ENCODE measurements at places on chromosomes 5 and 9. TPM values are rescaled to one million over a fixed set of nuclear protein-coding genes. Genes with fewer than 3 reads are reported as not detected.

DNA sequence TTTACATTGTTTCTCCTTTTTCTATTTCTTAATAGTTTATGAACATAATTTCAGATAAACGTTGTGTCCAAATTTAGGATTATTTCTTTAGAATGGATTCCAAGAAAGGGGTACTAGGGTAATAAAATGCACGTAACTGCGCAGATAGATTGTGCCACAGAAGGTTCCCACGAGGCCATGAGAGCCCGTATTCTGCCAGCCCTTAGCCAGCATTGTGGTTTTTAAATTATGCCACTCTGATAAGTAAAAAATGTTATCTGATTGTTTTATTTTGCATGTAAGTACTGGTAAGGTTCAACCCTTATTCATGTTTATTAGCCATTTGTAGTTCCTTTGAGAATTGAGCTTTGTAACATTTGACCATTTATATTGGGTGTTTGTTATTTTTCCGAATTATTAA is 88.7 kb downstream of the PRKACG start:
- no peak overlapping the region for H3K4me3 ChIP-seq
- H3K27ac ChIP-seq = no peak overlapping the region
- DNase-seq = no peak
- H3K36me3 ChIP-seq = no peaks in the 10 kb centered on the region

- no peaks in the 10 kb centered on the region for H3K27me3 ChIP-seq
- H3K36me3 ChIP-seq = no peaks in the 10 kb centered on the region
- H3K4me1 ChIP-seq = peaks cover 13% of the 10 kb centered on the region
Measured at GRCh38 chr5:132656774-132657355, 1.1 kb upstream of the IL13 start.

DNA sequence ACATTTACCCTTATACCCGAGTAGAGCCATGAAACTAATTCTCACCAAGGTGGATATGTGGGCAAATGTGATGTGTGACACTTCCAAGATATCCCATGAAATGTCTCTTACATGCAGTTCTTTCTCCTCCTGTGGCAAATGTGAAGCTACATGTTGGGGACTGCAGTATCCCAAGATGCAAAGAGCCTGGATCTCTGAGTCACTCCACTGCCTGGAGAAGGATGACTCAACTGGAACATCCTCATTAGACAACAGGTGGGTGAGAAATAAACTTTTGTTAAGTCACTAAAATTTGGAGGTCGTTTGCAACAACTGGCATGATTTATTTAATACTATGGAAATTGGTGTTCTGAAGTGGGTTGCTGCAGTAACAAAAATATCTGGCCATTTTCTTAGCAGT is 36.5 kb upstream of the TENT4A start:
- no peak for DNase-seq
- H3K27me3 ChIP-seq = no peaks in the 10 kb centered on the region
- no peaks in the 10 kb centered on the region for H3K36me3 ChIP-seq
- H3K27ac ChIP-seq = no peak overlapping the region

GRCh38 chr9:36011379-36011778 is 25.3 kb upstream of the RECK start:
- no peaks in the 10 kb centered on the region for H3K36me3 ChIP-seq
- no peaks in the 10 kb centered on the region for H3K4me1 ChIP-seq
- no peak overlapping the region for H3K4me3 ChIP-seq
- no peak for DNase-seq
- no peaks in the 10 kb centered on the region for H3K27me3 ChIP-seq
- H3K27ac ChIP-seq = no peak overlapping the region

- no peaks in the 10 kb centered on the region for H3K4me1 ChIP-seq
- H3K27me3 ChIP-seq = no peaks in the 10 kb centered on the region
- DNase-seq = no peak
- no peaks in the 10 kb centered on the region for H3K36me3 ChIP-seq
Measured at GRCh38 chr9:124137009-124137943, 120.5 kb upstream of the NEK6 start.

GRCh38 chr9:132820169-132820944 is 57.7 kb downstream of the AK8 start:
- DNase-seq = no peak
- no peak overlapping the region for H3K4me3 ChIP-seq
- H3K27me3 ChIP-seq = no peaks in the 10 kb centered on the region
- no peaks in the 10 kb centered on the region for H3K36me3 ChIP-seq

- no peaks in the 10 kb centered on the region for H3K4me1 ChIP-seq
- H3K4me3 ChIP-seq = no peak overlapping the region
- H3K27me3 ChIP-seq = no peaks in the 10 kb centered on the region
- H3K36me3 ChIP-seq = no peaks in the 10 kb centered on the region
Measured at GRCh38 chr9:100030548-100030947, 68.3 kb downstream of the ERP44 start.

DNA sequence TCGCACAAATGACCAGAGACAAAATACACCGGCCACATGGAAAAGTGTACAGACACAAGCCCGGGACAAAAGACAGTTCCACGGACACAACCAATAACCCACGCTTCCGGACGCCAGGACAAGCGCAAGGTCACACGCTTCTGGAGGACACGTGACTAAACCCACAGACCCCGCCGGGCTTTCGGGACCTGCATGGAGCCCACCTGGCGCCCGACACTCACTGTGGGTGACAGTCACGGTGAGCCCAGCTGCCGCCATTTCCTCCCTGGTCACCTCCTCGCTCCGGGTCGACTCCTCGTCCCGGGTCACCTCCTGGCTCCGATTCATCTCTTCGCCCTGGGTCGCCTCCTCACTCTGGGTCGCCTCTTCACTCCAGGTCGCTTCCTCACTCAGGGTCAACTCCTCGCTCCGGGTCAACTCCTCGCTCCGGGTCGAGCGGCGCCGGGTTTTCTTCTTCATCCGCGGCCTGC is 470 bp downstream of the BAG1 start:
- no peaks in the 10 kb centered on the region for H3K27me3 ChIP-seq
- H3K36me3 ChIP-seq = no peaks in the 10 kb centered on the region
- peak overlapping the region; percentile 81 for H3K4me3 ChIP-seq
- H3K4me1 ChIP-seq = peaks cover 22% of the 10 kb centered on the region

DNA sequence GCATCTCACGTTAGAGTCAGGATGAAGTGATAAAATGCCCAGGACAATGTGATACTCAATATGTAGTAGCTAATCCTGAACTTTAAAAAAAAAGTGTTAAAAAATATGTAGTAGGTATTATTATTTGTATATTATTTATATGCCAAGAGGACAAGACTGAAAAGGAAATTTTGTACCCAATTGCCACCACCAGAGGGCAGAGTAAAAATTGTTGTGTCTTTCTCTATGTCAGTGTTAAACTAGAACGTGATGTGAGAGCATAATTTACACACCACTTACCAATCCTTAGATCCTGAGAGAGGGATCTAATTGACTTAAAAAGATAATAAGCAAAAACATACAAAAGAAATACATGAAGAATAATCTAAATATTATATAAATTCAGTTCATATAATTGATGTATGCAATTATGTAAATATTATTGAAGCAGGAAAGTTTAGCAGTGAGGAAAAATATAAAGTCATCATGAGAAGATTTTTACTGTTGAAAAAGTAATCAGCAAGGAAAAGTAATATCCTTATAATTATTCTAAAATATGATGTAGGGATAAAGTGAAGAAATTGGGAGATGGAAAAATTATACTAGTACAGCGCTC is 288.9 kb downstream of the RAB3C start:
- no peak for DNase-seq
- no peaks in the 10 kb centered on the region for H3K36me3 ChIP-seq
- no peak overlapping the region for H3K27ac ChIP-seq

DNA sequence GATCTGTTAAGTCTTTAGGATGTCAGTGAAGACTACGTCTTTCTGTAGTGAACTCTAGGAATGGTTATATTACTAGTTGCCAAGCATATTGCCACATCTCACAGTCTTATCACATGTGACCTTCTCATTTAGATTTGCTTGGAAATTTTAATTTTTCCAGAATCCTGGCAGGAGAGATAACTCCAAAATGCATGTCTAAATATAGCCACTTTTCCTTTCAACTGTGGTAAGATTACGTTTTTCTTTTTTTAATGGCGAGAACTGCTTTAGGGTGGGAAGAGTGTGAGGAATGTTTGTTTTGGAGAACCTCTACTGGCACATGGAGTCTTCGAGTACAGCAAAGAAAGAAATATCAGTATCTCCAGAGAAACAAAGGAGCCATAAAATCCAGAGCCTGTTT is 91.7 kb upstream of the ADAMTSL1 start:
- no peaks in the 10 kb centered on the region for H3K27me3 ChIP-seq
- DNase-seq = no peak
- no peaks in the 10 kb centered on the region for H3K4me1 ChIP-seq

- no peak overlapping the region for H3K27ac ChIP-seq
- no peaks in the 10 kb centered on the region for H3K27me3 ChIP-seq
- DNase-seq = no peak
- H3K4me3 ChIP-seq = no peak overlapping the region
- H3K4me1 ChIP-seq = no peaks in the 10 kb centered on the region
Measured at GRCh38 chr5:68392617-68393016, 177.1 kb downstream of the PIK3R1 start.

GRCh38 chr5:138966236-138966985 is 91.3 kb upstream of the LRRTM2 start:
- no peak overlapping the region for H3K27ac ChIP-seq
- peaks cover 29% of the 10 kb centered on the region for H3K4me1 ChIP-seq
- no peaks in the 10 kb centered on the region for H3K36me3 ChIP-seq
- no peak overlapping the region for H3K4me3 ChIP-seq
- DNase-seq = no peak
- H3K27me3 ChIP-seq = no peaks in the 10 kb centered on the region

- H3K36me3 ChIP-seq = no peaks in the 10 kb centered on the region
- H3K27me3 ChIP-seq = no peaks in the 10 kb centered on the region
- H3K4me1 ChIP-seq = no peaks in the 10 kb centered on the region
- no peak overlapping the region for H3K4me3 ChIP-seq
Measured at GRCh38 chr5:36442352-36442751, 140.7 kb upstream of the RANBP3L start.

GRCh38 chr5:155069961-155070360 is 56.4 kb downstream of the KIF4B start:
- no peak overlapping the region for H3K27ac ChIP-seq
- no peak for DNase-seq
- H3K4me1 ChIP-seq = no peaks in the 10 kb centered on the region
- H3K4me3 ChIP-seq = no peak overlapping the region
- H3K36me3 ChIP-seq = no peaks in the 10 kb centered on the region
- no peaks in the 10 kb centered on the region for H3K27me3 ChIP-seq

DNA sequence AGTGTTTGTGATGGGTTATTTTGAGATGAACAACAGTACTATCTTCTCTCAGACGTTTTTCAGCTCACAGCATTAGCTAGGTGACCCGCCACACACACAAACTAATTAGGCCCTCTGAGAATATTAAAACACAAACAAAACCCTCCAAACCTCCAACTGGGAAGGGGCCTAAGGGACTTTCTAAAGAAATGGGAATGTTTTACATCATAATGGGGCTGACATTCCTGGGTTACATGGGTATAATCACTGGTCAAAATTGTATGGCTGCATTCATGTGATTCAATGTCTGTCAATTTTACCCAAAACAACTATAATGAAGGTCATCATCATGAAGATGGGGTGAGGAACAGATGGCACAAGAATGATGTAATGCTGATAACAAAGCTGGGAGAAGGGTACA is 59.6 kb downstream of the SPTLC1 start:
- peaks cover 81% of the 10 kb centered on the region for H3K36me3 ChIP-seq
- H3K27ac ChIP-seq = no peak overlapping the region
- no peaks in the 10 kb centered on the region for H3K27me3 ChIP-seq
- H3K4me3 ChIP-seq = no peak overlapping the region

Gene TMEFF1
- total RNA-seq = 0.42 TPM

Gene AIF1L
- total RNA-seq = 46.5 TPM

Gene SLC46A2
- 1.8 TPM for total RNA-seq

Gene ORM1
- not detected for total RNA-seq

Gene ABLIM3
- 75.3 TPM for total RNA-seq

Gene QRFP
- total RNA-seq = not detected

Gene RNF224
- total RNA-seq = not detected

Gene HACD4
- 3.3 TPM for total RNA-seq

Gene NR2F1
- 81.3 TPM for total RNA-seq

Gene SLC34A1
- total RNA-seq = not detected

Gene PCSK1
- 0.22 TPM for total RNA-seq

Gene SOWAHA
- 0.44 TPM for total RNA-seq

Gene IFNA21
- total RNA-seq = not detected
